ENCODE measurements at places on chromosomes 7 and 10.

GRCh38 chr10:109593682-109594081 lies 329.6 kb downstream of the XPNPEP1 start:
- DNase-seq: no peak

DNA sequence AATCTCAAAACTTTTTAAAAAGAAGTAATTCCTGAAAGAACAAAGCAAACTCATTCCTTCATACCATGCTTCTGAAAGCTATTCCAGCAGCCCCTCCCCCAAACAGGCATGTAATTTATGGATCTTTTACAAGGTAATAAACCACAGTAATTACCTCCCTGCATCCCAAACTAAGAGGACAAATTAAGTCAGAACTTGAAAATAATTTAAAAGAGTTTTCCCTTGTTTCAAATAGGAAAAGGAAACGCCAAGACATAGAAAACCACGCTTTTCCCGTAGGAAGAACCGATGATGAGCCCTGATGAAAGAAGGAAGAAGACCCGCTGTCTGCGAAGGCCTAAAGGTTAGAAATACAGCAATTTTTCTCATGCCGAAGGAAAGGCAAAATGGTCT lies 8.9 kb downstream of the HOXA4 start:
- no peak for DNase-seq

DNA sequence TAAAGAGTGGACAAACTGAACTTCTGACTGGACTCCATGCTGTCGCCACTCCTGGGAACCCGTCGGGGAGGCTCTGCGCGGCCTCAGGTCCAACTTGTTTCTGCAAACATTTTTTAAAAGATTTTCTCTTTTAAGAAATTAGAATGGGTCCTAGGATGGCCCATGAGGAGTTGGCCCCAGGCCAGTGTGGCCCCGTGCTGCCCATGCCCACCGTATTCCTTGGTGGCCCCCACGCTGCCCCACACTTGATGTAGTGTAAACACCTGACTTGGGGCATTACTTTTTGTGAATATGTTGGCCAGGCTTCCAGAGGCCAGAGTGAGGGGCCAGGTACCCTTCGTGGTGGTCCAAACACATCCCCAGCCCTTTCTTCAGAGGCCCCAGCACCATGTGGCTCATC lies 19.3 kb downstream of the ZNF316 start:
- DNase-seq: no peak

DNA sequence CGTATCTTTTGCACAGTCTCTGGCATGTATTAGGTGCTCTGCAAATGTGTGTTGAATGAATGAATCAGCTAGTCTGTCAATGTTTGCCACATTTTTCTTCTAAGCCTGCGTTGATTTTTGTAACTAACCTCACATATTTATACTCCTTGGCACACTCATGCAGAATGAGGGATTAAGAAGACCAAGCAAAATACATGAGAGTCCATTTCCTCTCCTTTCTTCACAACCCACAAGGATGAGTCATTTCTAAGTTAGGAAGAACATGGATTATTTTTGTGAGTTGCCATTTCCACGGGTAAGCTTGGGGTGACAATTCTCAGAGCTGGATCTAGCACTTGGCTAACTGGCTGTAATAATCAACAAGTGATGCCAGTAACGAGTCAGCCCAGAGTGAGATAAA lies 158.8 kb downstream of the TWIST1 start:
- no peak for DNase-seq

- DNase-seq: no peak
Measured at GRCh38 chr7:144407266-144407931, 3.9 kb upstream of the NOBOX start.

- no peak for DNase-seq
Measured at GRCh38 chr10:71349406-71349805, 30.3 kb downstream of the SLC29A3 start.

GRCh38 chr10:84550756-84551436 lies 222.5 kb downstream of the CCSER2 start:
- no peak for DNase-seq

All from stimulated activated CD4-positive, alpha-beta T cell treated with anti-CD3 and anti-CD28 coated beads, Interleukin-1b, Interleukin-23, amount 100 ng/mL, for 4 hours (primary cell).